ENCODE measurements at places on chromosomes 7 and 10.

- no peak for DNase-seq
Observed at GRCh38 chr10:131802996-131803395, 97.8 kb upstream of the PPP2R2D start.

DNA sequence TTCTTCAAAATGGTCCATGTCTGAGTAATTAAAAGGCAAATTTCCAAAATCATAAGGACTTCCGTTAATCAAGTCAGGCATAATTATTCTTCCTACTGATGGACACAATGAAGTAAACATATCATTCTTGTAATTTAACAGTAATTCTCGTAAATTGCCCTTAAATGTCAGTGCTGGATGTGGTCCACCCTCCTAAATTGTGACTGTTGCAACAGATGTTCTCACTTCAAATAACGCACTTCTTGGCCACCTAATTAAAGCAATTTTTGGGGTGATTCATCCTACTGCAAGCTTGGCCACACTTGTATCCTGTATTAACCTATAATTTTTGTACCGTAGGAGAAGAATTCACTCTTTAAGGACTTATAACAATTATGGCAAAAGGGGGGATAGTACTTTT is 1.9 kb downstream of the COL1A2 start:
- DNase-seq, result no peak

DNA sequence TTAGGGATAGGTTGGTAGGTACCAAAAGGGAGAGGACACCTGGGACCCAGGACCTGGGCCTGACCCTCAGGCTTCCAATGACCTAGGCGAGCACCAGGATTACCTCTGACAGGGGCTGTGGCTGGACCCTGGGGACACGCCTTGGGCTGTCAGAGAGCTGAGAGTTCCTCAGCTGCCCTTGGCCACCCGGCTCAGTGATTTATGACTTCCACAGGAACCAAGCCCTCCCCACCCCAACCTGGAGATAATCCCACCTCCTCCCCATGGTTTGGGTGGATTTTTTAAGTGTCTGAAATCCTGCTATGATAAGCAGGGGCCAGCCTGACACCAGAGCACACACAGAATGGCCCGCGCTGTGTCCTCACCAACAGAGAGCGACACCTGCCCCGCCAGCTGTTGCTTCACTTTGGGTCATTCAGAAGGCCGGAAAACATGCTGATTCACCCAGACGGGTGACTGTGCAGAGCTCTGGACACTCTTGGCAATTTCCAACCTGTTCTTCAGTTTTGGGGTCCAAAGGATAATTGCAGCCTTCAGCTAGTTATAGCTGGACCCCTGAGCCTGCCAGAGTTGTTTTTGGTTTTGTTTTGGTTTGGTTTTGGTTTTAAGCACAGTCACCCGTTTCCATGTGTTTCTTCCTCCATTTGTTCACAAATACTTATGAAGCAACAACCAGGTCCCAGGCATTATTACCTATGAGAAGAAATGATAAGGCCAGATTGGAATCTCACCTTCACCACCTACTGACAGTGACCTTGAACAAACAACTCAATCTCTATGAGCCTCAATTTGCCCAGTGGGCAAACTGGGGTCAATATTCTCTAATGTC is 78.2 kb downstream of the RAB11FIP2 start:
- DNase-seq, result no peak

- DNase-seq, result no peak
Observed at GRCh38 chr7:79770970-79771369, 317.5 kb upstream of the MAGI2 start.

DNA sequence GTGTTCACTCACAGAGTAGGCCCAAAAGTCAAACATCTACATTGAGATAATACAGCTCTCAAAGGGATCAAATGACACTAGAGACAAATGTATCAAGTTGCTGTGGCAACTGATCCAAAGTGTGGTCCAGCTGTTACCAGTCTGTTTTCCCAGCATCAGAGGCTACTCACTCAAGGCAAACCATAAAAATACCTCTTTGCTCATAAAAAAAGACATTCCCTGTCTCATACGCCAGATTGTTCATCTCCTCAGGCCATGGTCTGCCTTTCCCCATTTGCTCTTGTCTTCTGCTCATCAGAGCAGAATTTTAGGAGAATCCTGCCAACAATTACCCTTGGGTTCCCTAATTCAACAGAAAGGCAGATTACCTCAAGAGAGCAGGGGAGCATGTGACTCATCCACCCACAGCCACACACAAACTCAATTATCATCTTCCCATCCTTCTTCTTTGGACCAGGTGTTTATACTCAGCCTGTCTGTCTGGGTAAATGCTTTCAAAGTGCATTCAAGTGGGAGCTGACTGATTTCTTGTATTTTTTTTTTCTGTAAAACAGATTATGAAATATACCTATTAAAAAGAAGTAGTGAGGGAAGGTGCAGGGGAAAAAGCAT is 226.5 kb upstream of the HPS1 start:
- no peak for DNase-seq

DNA sequence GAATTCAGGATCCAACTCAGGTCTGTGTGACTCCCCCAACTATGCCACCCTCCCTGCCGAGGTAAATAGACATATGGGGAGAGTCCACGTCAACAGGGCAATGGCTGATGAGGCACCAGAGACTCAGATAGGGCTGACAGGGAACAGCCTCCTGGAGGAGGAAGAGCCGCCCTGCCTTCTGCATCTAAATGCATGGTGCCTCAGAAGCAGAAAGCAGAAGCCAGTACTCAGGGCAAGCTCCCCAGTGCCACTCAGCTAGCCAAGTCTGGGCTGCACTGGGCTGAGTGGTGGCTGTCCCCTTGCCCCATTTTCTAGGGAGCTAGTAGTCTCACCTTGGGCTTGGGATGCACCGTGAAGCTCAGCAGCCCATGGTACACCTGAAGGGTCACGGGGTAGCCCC is 11.0 kb downstream of the RRP12 start:
- DNase-seq, result peak; percentile 30

DNA sequence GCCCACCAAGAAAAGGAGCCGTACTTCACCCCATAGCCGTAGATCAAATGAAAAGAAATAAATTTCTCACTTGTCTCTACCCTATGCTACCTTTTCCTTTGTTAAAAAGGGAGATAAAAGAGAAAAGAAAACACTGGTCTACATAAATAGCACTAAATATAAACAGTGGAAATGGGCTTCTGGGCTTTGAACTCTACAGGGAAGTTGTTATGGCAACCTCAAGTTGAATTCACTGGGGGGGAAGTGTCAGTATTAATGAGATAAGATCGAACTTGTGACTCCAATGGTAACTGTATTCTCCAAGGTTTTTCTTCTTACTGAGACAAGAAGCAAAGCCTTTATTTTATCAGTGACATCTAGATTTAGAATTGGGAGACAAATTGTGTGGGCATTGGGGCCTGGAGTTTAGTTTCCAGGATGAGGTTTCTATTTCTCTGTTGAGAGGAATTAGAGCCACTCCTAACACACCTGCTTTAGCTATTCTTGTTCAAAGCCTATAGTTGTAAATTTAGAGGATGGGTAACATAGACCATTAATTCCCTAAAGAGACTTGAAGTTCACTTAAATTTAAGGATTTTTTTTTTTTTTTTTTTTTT is 604.3 kb upstream of the GALNT17 start:
- no peak for DNase-seq

GRCh38 chr10:66550351-66550750 is 375.5 kb upstream of the LRRTM3 start:
- DNase-seq, result no peak

DNA sequence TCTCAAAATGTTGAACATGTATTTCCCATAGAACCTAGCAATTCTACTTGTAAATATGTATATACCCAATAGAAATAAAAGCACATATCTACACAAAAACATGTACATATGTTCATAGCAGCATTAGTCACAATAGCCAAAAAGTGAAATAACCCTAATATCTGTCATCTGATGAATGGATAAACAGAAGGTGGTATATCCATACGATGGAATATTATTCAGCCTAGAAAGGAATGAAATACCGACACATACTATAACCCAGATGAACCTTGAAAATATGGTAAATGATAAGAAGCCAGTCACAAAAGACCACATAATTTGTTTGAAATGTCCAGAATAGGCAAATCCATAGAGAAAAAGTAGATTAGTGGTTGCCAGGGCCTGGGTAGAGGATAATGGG is 87.9 kb downstream of the MCU start:
- no peak for DNase-seq

DNA sequence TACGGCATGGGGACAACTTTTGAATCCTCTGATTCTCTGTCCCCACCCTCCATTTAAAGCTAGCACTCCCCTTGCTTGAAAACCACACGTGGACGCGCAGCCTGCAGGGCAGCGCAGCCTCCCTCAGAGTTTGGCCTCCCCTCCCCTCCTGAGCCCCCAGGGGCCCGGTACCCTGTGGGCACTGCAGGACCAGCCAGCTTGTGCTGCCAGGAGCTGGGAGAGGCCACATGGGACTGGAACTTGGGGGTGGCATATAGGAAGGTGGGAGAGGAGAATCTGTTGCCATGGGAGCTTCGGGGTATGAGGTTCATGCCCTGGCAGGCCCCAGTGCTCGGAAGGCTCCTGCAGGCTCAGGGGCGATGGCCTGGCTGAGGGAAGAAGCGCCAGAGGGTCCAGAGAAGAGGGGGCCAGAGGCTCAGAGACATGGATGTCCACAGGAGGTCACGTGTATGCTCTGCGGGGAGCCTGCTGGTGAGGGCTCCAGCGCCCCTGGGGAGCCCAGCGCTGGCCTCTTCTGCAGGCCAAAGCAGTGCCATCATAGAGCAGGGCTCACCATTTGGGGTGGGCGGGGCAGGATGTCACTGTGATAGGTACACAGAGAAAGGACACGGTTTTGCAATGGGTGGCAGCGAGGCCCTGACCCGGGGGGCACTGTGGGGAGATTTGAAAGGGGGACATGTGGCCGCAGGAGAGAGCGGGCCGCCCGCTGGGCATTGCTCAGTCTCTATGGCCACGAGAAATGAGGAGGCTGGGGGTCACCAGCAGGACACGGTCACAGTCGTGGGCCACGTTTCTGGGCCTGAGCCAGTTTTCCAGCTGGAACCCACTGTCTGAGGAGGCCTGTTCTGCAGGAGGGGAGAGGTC is 64.2 kb downstream of the GLRX3 start:
- no peak for DNase-seq

DNA sequence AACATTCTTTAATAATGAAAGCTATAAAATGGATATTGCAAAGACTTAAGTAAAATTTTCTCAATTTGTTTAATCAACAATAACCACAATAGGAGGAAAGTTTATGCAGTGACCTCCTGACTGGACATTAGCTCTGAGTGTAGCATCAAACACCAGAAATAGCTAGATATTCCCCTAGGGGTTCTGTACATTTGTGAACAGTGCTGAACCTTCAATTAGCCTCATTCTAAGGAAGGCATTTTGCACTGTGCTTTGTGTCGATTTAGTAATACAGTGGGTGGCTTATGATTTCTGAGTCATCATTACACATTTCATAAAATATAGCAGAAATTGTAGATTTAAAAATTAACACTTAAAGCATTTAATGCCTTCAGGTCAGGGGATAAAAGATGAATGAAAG is 367.3 kb upstream of the PCDH15 start:
- DNase-seq, result no peak

- peak; percentile 28 for DNase-seq
Observed at GRCh38 chr7:112882511-112882910, 92.3 kb upstream of the TMEM168 start.

GRCh38 chr10:117132751-117133231 is 5.3 kb downstream of the VAX1 start:
- DNase-seq, result no peak

DNA sequence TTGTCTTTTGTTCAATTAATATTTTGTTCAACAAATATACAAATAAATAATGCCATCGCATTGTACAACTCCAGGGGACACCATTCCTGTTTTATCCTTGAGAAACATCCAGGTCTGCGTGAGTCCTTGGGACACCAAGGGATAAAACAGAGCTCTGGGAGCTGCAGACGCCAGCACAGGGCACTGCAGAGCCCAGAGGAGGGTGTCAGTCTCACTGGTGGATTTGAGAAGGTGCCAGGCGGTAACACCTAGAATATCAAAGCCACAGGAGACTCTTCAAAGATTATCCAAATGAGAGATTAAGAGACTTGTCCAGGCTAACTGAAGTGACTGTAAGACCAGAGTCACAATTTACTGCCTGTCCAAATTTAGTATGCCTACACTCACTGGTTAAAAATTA is 55.3 kb downstream of the TEX36 start:
- no peak for DNase-seq

DNA sequence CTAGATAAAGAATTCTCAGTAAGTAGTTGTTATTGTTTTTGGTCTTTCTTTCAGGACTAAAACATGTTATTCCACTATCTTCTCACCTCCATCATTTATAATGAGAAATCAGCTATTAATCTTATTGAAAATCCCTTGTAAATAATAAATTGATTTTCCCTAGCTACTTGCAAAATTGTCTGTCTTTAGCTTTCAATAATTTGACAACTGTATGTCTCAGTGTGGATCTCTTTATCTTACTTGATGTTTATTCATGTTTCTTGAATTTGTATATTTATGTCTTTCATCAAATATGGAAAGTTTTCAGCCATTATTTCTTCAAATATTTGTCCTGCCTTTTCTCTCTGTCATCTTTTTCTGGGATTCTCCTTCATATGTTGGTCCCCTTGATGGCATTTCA is 117.1 kb upstream of the ANTXRL start:
- no peak for DNase-seq

DNA sequence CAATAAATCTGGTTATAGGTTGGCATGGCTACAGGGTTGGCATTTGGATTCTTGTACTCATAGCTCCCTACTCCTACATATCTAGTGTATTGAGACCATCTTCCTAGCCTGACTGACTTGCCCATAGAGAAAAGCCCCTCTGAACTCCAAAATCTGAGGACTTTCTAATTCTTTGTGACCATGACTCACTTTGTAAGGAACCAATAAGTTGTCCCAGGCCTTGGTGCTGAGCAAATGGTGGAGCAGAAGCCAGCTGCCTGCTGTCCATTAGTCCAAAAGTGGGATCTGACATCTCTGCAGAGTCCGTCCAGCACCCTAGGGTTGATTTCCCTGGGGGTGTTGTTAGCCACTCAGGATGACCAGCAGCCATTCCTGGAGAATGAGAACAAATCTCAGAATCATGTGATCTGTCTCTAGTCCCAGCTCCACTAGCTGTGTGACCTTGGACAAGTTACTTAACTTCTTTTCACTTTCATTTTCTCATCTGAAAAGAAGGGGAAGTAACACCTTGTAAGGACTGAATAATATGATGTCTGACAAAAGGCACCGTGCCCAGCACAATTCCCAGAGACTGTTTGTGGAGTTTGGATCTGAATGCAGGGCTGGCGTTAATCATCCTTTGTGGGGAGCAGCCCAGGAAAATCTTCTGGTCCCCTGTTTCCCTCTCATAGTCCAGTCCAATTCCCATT is 44.1 kb downstream of the MTURN start:
- peak; percentile 60 for DNase-seq

- no peak for DNase-seq
Observed at GRCh38 chr7:29337546-29338116, 143.1 kb downstream of the CHN2 start.

Measured in CD14-positive monocyte (primary cell).